ENCODE measurements at places on chromosomes 5 and 9.

DNA sequence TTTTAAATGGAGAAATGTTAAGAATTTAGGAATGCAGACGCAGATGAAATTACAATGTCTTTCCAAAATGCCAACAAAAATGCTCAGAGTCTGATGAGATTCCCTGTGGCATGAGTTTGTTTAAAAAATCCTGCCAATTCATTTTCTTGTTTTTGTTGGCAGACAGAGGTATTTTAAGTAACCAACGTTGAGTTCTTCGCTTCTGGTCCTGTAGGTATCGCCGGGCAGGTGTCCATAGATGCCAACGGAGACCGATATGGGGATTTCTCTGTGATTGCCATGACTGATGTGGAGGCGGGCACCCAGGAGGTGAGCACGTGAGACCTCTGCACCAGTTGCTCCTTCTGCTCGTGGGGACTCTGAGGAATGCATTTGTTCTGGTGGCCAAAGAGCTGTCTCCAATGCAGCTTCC lies 69.4 kb downstream of the NPR3 start:
- no peak for DNase-seq

DNA sequence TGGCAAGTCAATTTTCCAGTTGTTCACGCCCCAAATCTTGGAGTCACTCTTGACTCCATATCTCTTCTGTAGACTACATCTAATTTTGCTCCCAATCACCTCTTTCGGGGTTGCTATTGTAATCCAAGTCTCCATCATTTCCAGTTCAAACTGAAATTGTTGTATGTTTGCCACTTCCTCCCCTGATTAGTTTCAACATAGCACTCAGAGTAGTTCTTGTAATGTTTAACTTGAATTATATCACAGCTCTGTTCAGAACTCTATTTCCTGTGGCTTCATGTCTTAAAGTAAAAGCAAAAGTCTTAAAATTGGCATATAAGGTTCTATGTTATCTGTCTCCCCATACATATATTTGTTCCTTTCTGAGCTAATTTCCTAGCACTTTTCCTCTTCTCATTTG lies 348.5 kb upstream of the RIOK2 start:
- DNase-seq, result no peak

- DNase-seq, result no peak
Observed at GRCh38 chr9:134951461-134951860, 33.7 kb upstream of the FCN1 start.

GRCh38 chr5:36396640-36397039 lies 94.9 kb upstream of the RANBP3L start:
- no peak for DNase-seq

DNA sequence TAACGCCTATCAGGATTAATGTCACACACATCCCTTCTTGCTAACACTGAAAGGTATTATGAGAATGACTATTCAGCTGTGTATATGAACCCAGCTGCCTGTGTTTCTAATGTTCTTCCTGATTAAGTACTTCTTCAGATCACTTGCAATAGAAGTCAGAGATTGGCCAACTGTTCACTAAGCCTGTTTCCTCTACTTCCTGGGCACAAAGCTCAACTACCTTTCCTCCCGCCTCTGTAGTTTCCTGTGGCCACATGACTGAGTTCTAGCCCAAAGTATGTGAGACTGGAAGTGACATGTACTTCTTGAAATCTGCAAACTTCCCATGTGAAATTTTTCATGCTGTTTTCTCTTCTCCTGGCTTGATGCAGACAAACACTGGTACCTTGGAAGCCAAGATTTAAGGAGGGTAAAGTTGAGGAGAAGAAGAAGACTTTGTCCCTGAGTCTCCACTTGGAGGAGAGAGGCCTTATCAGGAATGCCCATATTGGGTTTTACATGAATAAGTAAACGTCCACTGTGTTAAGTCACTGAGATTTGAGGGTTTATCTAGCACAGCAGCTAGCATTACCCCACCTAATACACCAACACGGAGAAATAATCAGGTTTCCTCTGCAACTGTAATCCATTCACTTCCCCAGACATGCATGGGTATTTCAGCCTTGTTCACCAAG lies 58.6 kb downstream of the SLIT3 start:
- no peak for DNase-seq

DNA sequence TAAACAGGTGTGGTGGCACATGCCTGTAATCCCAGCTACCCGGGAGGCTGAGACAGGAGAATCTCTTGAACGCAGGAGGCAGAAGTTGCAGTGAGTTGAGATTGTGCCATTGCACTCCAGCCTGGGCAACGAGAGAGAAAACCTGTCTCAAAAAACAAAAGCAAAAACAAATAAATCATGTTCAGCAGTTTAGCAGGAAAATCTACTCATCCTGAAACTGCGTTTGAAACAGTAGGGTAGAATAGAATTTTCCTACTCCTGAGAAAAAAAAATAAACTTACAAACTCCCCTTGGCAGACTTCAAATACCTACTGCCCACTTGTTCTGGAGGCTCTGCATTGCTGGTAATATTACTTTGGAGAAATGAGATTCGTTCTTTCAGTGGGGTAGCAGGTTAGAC lies 367.7 kb downstream of the GADD45G start:
- DNase-seq, result no peak
